Stomach (tissue), 19 donors: ENCODE measurements at places on chromosomes 13 and 19. TPM values are rescaled to one million over a fixed set of nuclear protein-coding genes. Genes with fewer than 3 reads are reported as not detected.

The PSG3 gene
- total RNA-seq: not detected

GRCh38 chr13:73327579-73327978 is 268.8 kb downstream of the KLF5 start:
- no peaks in the 10 kb centered on the region for H3K27me3 ChIP-seq
- H3K4me3 ChIP-seq: no peak overlapping the region
- no peak overlapping the region for H3K27ac ChIP-seq
- H3K4me1 ChIP-seq: peaks cover 20% of the 10 kb centered on the region

The TUBA3C gene
- total RNA-seq: not detected

- H3K4me1 ChIP-seq: no peaks in the 10 kb centered on the region
- no peak overlapping the region for H3K27ac ChIP-seq
Measured at GRCh38 chr19:46530636-46531035, 35.0 kb upstream of the PNMA8B start.

The ETHE1 gene
- 43.5 TPM for total RNA-seq

The KIR3DL2 gene
- not detected for total RNA-seq

The PRSS57 gene
- total RNA-seq: not detected
